ENCODE measurements at places on chromosomes 1 and 21.

DNA sequence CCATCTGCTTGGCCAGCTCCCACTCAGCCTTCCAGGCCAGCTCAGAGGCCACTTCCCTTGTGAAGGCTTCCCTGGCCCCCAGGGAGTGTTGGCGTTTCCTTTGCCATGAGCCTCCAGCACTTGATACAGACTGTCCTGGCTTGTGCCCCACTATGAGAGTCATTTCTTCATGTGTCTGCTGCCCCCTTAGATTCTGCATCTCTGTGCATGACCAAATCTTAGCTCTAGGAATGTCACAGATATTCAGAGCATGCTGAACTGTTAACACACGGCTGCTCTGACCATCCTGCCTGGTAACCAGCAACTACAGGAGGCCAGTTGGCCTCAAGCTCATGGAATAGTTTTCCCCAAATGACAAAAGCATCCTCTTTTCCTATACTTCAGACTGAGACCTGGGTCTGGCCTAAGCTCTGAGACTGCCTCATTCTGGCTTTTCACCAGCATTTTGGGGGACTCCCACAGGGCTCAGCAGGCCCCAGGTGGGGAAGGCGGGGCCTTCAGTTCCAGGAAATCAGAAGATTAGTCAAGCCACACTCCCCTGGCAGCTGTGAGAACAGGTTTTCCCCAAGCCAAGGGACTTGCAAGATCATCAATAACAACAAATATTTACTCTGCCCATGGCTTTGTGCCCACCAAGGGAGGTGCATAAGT lies 182.6 kb upstream of the EDN2 start:
- no peak for DNase-seq

- DNase-seq = peak; percentile 70
Measured at GRCh38 chr1:1304331-1305299, 3.1 kb downstream of the ACAP3 start.

DNA sequence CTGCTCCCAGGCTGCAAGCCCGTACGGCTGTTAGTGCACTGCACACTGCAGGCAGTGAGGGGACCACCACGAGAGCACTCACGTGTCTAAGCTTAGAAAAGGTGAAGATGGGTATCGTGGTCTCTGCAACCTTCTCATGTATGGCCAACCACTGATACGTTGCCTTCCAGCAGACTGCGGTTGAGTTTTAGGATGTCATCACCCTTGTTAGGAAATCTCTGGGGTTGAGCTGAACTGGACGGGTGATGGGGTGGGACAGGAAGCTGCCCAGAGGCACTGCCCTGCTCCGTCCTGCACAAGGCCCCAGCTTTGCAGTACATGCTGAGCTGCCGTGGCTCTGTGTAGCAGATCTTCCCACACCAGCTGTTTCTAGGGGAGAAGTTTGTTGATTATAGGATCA lies 43.3 kb downstream of the FAAP20 start:
- DNase-seq = no peak

DNA sequence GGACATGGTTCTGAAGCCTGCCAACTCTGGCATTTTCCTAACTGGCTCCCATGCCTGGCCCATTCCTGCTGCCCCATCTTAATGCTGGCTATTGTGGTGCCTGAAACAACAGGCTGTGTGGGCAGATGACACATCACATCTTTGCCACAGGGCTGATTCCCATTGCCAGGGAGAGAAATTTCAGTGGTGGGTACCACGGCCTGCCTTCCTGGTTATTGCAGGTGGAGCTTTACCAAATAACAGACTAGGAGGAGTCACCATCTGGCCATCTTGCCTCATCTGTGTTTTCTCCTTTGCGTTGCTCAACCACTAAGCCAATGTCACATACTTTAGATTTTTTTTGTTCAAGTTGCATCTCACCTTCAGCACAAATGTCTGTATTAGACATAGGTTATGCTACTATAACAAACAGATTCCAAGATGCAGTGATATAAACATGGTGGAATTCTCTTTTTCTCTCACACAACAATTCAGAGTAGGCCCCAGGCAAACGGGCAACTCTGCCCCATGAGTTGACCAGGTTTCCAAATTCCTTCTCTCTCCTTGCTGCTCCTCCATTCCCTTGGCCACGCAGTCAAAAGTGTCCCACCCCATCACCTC lies 14.1 kb downstream of the CDA start:
- no peak for DNase-seq

DNA sequence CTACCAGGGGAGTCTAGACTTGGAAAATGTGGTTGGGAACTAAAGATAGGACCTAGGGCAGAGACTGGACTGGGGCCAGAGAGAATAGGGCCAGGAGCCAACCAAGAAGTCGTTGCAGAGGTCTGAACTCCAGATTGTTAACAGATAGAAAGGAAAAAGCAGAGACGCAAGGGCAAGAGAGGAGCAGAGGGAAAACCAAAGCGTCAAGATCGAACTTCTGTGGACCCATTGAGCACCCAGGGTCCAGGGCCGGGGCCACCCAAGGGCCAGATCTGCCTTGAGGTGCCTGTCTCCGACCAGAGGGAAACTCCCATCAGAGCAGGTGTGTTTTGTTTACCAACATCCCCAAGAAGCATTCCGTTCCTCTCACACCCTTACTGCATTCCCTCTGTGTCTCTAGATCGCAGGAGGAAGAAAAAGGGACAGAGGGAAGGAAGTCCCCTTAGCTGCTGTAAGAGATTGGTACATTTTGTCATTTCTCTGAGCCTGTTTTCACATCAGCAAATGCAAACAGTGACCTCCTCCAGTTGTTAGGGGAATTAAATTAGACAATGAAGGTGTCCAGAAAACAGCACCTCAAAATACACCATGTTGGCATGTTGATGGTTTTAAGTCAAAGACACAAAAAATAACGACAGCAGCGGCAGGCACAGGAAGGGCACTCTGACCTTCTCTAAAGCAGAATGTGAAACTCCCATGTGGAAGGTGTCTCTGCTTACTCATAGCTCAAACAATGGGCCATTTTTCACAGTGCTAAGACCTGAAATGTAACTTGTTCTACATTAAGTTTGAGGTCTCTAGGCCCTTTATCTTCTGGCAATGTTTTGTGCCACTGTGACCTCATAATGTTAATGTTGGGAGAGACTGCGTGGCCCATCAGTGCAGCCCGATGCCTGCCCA lies 105.8 kb upstream of the RAB4A start:
- no peak for DNase-seq

- DNase-seq = no peak
Measured at GRCh38 chr1:207009182-207009850, 23.2 kb downstream of the C1orf116 start.

GRCh38 chr1:90724361-90724760 lies 7.3 kb upstream of the BARHL2 start:
- DNase-seq = no peak

- DNase-seq = no peak
Measured at GRCh38 chr1:156895455-156895812, 1.9 kb downstream of the PEAR1 start.

DNA sequence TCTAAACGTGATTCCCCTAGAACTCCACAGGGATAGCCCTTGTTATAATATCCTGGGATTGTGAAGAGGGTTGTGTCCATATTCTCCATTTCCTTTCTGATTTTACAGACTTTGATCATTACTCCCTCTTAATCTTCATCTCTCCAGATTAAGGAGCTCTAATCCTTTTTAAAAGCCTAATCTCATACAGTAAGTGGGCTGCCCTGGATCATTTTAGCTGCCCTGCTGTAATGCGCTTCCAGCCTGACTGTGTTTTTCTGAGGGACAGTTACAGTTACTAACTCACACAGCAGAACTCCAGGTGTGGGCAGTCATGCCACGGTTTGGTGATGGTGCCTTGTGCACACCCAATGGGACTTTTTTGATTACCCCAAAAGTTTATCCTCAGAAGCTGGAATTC lies 33.5 kb downstream of the PROX1 start:
- DNase-seq = no peak

- no peak for DNase-seq
Measured at GRCh38 chr1:40708750-40709099, 17.2 kb downstream of the NFYC start.

DNA sequence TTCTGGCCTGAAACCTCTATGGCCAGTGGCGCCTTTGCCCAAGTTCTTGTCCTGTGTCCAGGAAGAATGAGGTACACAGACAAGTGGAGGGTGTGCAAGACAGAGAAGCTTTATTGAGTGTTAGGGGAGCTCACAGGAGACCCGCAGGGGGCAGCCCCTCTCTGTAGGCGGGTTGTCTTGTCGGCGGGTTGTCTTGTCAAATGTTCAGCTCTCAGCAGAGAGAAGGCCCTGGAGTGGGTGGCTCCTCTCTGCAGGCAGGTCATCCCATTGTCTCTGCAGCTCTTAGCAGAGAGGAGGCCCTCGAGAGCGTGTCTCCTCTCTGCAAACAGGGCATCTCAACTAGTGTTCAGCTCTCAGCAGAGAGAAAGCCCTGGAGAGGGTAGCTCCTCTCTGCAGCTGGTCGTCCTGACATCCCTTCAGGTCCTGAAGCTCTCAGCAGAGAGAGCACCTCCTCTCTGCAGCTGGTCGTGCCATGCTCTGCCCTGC lies 11.0 kb downstream of the COL6A2 start:
- no peak for DNase-seq

DNA sequence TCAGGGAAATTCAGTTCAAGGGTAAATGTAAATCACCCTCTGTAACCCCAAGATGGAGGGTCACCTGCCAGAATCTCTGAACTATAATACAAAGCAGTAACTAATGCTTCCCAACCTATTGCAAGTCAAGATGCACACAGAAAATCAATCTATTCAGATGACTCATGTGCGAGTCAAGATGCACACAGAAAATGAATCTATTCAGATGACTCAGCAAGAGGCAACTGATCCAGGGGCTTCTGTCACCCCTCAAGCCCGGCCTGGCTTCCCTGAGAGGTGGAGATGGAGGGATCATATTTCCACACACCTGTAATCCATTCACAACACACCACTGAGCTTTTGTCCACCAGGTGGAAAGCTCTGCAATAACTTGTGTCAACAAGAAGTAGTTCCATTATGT lies 17.4 kb upstream of the HIVEP3 start:
- no peak for DNase-seq

- no peak for DNase-seq
Measured at GRCh38 chr1:111484391-111485026, 10.7 kb downstream of the C1orf162 start.

DNA sequence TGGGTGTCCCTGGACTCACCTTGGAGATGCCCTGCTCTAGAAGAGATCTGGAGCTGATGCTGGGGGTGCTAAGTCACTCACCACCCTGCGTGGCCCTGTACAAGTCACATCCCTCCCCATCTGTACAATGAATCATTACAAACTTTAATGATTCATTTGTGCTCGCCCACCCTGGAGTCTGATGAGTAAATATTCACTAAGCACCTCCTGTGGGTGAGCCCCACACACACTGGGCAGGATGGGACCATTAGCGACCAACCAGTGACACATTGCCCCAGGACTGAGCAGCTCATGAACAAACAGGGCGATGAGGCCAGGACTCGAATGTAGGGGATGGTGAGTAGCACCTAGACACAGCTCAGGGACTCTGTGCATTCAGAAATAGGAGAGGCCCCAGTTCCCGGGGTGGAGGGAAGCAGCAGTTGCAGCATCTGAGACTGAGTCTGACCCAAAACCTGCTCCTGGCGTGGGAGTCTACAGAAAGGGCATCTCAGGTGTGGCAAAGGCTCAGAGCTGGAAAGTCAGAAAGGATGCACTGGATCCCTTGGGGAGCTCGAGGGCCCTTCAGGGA lies 18.1 kb upstream of the PDZK1IP1 start:
- no peak for DNase-seq

DNA sequence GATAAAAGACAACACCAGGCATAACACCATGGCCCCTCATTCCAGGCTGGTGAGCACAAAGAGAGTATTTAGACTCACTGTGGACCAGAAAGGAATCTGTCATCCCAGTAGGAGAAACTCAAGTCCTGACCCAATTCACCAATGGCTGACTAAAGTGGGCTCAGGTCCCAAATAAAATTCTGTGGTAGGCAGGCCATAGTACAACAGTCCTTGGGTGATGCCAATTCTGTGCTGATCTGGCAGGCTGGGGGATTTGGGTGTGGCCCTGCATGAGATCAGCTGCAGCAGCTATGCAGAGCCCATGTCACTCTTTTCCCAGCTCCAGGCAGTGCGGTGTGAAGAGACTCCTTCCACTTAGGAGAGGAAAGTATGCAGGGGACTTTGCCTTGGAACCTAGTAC lies 245.1 kb downstream of the LBR start:
- no peak for DNase-seq

DNA sequence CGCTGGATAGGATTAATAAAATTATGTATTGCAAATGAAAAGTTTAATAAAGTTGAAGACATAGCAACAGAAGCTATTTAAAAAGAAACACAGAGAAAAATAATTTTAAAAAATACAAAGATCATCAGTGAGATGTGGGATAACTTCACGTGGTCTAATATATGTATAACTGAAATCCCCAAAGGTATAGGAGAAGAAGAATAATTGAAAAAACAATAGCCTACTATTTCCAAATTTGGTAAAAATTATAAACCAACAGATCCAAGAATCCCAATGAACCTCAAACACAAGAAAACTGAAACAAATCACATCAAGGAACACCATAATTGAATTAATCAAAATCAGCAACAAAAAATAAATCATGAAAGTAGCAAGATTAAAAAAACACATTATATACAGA lies 44.9 kb downstream of the GREM2 start:
- DNase-seq = no peak

- DNase-seq = no peak
Measured at GRCh38 chr1:232897949-232898465, 52.4 kb upstream of the NTPCR start.

GRCh38 chr21:16797540-16797939 lies 715.3 kb upstream of the CXADR start:
- DNase-seq = no peak

GRCh38 chr1:235851939-235852338 lies 14.8 kb downstream of the LYST start:
- DNase-seq = no peak

DNA sequence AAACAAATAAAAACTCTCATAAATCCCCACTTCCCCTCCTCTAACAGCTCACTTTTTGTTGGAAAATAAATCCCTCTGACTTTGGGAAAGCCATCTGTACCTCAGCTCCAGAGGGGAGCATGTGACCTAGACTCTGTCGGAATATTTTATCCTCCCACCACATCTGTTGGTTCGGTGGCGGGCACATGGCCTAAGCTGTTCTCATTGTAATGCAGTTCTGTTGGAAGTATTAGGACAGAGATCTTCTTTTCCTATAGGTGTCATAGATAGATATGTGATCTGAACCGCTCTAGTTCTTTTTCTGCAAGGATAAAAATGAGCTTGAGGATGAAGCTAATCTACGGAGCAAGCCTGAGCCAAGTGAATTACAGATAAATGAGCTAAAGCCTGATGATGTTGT lies 50.5 kb upstream of the EPS8L3 start:
- no peak for DNase-seq

- DNase-seq = no peak
Measured at GRCh38 chr1:213119794-213120193, 68.8 kb downstream of the RPS6KC1 start.

Measured in right forelimb (tissue), 1 donor.